Fibroblast of skin of left biceps (primary cell): ENCODE measurements at places on chromosomes 16 and 17.

- DNase-seq: no peak
Observed at GRCh38 chr17:622356-622755, 92.3 kb downstream of the VPS53 start.

GRCh38 chr17:70205401-70205800 lies 36.1 kb downstream of the KCNJ2 start:
- DNase-seq: no peak

DNA sequence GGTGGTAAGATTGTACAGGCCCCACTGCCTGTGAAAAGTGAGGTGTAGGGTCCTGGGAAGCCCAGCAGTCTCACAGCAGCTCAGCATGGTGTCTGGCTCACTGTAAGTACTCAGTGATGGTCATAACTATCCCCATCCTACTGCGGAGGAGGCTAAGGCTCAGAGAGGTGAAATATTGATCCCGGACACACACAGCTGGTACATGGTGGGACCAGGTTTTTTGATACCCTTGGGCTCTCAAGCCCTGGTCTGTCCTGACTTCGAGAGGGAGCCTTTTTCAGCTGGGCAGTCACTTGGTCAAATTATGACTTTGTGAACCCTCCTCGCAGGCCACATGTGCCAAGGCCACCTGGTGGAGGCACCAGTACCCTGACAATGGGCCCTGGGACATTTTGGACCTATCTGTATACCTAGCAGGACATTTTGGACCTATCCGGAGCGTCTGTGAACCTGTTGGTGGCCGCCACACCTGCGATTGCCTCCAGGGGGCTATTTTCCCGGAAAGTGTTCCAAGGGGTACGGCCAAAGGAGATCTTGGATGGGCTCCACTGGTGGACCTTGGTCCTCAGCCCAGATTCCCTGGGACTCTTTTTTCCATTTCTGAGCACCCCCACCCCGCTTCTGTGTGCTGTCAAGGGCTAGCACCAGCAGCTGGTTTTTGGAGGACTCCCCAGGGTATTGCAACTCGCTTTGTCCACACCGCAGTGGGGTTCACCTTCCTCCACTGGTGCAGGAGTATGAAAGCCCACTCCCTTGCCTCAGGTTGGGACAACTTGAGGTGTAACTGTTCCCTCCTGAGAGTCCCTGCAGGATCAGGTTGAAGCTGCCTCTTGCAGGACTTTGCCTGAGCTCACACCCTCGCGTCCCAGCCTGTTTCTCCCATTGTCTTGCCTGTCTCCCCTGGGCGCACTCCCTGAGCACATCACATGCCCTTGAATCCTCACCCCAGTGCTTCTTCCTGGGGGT lies 83.6 kb upstream of the NKD1 start:
- no peak for DNase-seq

DNA sequence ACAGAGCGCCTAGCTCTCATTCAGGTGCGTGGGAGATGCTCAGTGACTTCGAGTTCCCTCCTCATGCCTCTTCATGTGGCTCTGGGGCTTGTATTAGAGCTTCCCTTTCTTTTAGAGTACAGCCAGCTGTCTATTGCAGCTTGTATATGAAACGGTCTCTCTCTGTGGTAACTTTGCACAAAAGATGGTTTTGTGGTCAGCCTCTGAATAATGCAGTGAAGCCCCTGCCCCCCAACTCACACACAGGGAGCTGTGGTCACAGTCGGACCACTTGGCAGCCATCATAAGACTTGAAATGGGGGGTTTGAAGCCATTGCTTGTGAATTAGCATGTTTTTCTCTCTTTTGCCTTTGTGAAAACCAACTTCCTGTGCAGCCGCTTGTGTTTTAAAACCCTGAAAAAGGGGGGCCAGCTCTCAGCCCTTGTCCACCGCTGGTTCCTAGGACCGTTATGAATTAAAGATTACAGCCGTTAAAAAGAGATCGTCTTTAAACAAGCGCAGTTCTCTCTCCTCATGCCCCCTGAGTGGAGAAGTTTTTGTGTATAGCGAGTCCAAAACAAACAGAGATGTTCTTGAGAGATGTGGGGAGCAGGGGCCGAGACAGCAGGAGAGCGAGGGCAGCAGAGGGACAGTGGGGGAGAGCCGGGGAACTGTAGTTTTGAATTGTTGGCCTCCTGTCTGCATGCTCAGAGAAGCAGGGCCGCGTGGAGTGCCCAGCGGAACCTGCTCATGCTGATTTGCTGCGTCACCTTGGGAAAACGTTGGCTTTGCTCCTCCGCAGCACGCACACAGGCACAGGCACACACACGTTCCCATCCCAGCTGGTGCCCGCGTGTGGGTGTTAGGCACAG lies 199.0 kb downstream of the MSI2 start:
- DNase-seq: peak; percentile 30

DNA sequence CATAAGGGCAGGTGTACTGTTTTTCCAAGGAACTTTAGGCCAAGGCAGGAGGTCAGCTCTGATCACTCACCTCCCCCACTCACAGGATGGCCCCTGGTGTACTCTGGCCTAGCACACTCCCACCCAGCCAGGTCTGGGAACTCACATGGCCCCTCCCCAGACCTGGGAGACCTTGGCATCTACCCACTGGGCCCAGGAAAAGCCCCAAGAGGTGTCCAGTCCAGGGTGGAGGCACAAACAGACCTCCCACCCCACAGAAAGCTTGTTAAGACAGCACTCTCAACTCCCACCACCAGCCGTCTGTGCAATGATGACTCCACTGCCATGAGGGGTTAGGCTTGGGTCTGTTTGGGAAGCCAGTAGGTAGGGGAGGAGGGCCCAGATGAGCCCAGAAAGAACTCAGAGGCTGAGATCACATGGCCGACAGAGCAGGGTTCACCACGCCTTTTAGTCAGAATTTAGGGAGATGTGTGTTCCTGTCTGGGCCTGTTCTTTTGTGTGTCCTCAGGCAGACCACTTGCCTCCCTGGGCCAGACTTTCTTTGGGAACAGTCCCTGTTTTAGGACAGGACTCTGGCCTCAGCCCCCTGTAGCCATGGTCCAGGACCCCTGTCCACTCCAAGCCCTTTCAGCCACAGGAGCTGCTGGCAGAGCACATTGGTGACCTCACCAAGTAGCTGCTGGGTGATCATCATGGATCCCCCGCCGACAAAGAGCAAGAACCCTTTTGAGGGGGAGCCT lies 12.1 kb upstream of the CBFB start:
- no peak for DNase-seq

- no peak for DNase-seq
Observed at GRCh38 chr17:76125922-76126321, 15.1 kb downstream of the FOXJ1 start.

DNA sequence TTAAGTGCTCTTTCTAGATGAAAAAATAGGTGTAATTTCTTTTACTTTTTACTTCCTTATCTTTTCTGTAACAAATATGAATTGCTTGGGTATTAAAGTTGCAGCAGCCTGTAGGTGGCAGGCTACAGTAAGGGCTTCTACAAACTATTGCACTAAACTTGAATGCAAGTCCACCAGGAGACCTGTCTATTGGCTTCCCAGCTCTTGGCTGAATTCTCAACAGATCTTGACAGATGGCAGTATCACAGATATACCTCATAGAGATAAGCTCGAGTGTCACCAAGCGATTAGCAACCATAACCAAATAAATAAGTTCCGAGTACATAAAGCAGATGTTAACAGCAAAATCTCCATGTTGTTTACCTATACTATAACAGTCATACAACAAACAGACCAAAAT lies 5.9 kb downstream of the BBS2 start:
- DNase-seq: peak; percentile 20

GRCh38 chr16:79849119-79849518 lies 248.6 kb upstream of the MAF start:
- DNase-seq: no peak

DNA sequence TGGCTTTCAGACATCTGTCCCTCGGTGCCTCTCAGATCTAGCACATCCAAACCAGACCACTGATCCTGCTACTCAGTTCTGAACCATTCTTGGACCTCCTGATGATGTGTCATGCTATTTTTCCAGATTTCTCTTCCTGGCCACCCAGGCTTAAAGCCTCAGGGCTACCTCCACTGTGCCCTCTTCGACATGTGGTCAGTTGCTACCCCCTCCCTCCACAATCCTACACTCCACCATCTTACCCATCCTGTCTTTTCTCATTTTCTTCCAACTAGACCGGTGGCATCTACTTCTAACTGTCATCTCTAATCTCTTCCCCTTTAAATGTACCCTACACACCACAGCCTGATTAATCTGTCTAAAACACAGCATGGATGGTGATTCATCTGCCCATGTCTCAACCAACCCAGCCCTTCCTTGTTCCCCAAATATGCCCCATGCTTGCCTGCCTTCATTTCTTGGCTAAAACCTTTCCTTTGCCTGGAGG lies 478.6 kb downstream of the SLC39A11 start:
- no peak for DNase-seq

DNA sequence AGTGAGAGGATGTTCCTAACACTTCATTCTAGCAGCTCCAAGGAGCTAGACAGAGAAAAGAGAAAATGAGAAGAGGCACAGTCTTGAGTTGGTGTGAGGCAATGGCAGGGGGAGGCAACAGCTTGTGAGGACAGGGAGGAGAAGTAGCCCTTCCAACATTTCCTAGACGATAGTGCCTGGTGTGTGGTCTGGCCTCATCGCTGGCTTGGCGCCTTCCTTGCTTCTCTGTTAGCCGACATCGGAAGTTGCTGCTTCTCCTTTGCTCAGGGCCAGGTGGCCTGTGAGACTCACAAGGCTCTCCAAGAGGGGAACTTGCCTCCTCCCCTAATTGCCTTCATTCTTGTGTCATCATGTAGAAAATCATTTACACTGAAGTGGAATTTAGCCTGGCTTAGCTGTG lies 208.7 kb downstream of the MAP2K4 start:
- no peak for DNase-seq

DNA sequence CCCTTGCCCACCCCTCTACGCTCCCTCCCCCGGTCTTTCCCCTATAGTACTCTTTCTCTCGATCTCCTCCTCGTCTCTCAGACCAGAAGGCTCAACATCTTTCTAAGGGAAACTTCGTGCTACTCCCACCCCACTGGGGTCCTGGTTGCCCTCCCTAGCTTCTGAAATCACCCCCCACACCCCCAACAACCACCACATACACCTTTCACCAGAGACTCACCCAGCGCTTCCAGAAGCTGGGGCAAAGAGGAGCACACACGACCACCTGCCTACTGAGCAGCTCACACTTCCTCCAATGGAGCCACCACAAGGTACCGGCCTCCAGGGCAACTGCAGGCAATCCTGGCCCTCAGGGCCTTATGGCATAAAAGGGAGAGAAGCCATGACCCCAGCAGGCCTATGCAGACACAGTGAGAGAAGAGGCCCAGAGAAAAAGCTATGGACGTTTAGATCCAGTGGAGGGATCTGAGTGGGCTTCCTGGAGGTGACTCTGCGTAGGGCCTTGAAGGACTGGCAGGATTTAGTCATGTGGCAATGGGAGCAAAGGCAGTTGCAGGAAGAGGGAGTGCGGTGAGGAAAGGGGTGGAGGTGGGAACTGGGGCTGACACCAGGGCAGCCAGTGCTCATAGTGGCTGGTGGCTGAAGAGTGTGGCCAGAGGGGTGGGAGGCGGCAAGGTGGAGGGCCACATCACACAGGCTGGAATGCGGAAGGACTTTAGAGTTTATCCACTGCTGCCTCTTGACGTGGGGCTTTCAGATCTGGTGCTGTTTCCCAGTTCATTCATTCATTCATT lies 12.1 kb upstream of the TMEM92 start:
- DNase-seq: no peak

- no peak for DNase-seq
Observed at GRCh38 chr17:68255731-68256538, 8.1 kb downstream of the AMZ2 start.

- DNase-seq: no peak
Observed at GRCh38 chr17:57604771-57605674, 140.1 kb downstream of the CCDC182 start.

DNA sequence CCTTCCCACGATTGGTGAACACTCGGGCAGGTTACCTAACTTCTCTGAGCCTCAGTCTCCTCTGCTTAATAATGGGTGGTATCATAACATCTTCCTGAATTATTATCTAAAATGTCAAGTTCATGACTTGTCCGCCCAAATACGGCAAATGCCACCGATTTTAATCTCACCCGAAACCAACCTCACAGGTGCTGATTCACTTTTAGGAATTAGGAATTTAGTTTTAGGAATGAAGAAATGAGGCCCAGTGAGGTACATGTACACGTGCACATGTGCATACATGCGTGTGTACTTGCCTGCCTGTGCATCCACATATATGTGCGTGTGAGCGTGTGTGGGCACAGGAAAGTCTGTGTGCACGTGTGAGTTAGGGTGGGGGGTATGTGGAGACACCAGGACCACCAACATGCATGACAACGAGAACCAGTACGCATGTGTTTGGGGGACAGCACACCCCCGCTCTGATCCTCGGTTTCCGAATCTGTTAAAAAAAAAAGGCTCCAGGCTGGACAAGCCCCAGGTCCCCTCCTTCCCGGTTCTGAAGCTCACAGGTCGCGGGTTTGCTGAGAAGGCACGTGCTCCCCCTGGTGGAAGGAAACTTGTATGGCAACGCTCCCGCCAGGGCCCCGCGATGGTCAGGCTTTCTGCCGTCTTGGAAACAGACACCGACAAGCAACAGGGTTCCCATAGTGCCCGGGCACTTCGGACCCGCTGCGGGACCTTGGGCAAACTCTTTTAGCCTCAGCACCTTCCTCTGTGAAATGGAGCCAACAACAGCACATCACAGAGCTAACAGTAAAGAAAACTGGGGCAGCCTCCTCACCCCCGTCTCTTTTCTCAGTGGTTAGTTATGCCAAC lies 219.2 kb downstream of the RBFOX3 start:
- no peak for DNase-seq

- DNase-seq: no peak
Observed at GRCh38 chr17:29086628-29087332, 43.8 kb downstream of the PIPOX start.

- DNase-seq: peak; percentile 14
Observed at GRCh38 chr17:40219594-40220338, 662 bp downstream of the WIPF2 start.

GRCh38 chr16:11692171-11692570 lies 23.9 kb downstream of the SNN start:
- no peak for DNase-seq

DNA sequence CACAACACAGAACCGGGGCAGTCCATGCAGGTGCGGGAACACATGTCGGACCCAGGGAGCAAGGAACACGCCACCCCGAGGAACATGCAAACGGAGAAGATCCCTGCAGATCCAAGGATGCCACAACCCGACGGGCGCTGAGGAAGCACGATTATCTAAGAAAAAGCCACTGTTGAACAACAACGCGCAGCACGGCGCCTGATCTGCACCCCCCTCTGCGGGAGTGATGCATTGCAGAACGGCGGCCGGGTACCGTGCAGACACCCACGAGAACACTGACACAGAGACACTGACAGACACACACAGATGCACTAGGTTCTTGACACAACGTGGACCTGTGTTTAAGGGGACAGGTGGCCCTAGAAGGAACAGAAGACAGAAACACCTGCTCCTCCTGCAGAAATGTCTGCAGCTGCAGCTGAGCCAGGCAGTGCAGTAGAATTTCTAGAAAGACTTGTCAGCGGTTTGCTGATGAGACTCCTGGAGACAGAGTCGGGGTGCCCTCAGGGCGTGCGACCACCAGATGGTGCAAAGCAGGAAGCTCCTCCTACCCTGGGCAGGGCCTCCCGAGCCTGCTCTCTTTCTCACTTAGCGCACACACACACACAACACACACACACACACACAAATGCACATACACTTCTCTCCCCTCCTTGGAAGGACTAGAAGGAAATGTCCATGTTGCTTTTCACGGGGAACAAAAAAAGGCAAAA lies 7.5 kb downstream of the NPTX1 start:
- no peak for DNase-seq
